ENCODE measurements at places on chromosomes 4 and X.

GRCh38 chr4:48227662-48228061 lies 42.0 kb downstream of the TEC start:
- no peak for DNase-seq

DNA sequence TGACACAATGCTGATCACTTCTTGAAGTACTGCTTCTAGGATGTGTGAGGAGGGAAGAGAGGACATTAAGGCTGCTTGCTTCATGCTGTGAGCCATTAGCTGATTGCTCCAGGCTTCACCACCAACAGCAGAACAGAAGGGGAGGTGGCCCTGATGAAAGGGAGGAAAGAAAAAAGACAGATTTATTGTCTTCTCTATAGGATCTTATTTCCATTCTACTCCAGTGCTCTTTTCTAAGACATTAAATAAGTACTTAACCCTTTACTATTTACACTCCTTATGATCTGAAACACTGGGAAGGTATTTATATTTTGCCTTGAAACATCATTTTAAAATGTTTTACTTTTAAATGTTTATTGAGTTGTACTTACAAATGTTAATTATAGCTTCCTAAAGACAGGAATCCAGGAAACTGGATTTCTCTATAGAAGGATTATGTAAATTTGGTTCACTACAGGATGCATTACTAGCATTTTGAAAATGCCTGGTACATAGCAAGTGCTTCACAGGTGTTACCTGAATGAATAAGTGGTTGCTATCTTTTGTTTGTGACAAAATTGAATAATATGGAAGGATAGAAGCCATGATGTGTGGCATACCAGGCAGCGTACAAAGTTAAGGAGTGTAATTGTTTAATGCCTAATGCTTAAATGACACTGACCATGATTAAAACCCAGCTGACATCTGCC lies 680.9 kb upstream of the ATOH1 start:
- DNase-seq = no peak

DNA sequence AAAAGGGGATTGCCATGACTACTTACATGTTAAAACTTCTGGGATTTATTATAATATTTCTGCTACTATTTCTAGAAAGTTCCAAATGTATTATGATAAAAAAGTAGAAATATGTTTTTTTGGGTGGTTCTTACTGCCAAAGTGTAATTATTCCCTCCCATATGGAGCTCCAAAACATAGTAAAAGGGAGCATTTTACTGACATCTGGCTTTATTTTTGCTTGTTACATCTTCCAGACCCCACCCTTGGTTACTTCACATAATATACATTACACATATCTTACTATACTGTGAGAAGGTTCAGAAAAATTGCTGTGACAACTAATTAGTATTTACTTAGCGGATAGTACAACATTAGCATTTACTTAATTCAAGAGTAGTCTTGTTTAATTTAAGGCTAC lies 205.1 kb upstream of the TLL1 start:
- no peak for DNase-seq

GRCh38 chr4:10730019-10730418 lies 45.5 kb upstream of the CLNK start:
- DNase-seq = no peak

DNA sequence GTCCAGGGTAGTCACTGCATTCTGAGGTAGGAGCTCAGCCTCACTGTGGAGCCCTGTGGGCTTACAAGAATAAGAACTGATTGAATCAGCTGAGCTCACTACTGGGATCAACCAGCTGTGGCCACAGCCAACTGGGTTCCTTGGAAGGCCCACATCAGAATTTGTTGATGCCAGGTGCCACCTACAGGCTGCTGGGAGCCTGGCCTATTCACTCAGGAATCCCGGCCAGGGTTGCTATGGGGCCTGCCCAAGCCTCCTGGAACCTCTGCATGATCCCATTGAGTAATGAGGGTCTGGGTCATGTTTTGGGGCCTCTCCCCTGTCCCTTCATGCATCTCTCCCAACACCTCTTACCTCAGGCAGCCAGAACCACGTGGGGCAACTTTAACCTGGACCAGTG lies 53.9 kb upstream of the KIAA1210 start:
- DNase-seq = no peak
